NCI-H1930 (cell line): ENCODE measurements at places on chromosomes 7 and 10.

- DNase-seq, result no peak
Observed at GRCh38 chr7:146397141-146397540, 280.5 kb downstream of the CNTNAP2 start.

GRCh38 chr7:620056-620455 lies 100.4 kb upstream of the PDGFA start:
- no peak for DNase-seq

DNA sequence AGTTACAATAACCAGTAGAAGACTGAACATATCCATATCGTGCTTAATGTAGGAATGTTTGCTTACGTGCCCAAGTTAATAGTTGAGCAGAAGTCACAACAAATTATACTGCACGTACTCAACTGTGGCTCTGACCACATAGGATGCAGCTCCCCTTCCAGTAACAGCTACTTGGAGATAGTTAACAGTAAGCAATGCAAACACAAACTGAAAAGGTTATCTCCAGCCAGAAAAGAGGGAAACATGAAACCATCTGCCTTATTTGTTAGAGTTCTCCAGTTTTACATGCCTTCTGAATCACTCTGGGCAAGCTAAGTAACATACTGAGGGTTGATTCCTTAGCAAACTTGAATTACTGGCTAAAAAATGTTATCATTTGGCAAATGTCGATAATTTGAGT lies 9.8 kb downstream of the DHX32 start:
- DNase-seq, result no peak

DNA sequence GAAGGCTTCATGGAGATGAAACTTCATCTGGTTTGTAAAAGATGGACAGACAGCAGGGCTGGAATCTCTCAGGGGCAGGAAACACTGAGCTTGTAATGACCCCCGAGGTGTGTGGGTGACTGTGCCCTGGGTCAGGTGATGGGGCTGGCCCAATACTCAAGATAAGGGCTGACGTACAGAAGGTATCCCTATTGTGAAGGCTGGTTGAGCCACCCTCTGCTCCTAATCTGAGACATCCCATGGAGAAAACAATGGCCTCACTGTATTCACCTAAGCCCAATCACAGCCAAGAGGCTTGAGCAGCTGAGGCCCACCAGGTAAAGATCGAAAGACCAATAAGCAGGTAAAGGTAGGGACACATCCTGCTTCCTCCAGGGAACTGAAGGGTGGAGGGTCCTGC lies 34.8 kb upstream of the NUB1 start:
- DNase-seq, result no peak

DNA sequence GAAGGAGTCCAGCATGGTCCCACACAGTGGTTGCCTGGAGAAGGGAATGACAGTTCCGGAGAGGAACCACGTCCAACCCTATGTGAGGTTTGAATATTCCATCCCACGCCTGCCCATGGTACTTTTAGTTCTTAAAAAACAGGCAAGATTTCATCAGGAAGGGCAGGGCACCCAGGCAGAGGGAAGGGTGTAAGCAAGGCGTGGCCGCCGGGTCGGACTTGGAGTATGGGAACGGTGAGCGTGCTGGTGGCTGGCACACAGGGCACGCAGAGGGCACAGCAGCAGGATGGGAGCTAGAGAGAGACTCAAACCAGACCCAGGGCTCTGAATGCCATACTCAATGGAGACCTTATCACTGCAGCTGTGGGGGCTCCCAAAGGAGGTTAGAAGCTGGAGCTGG lies 34.3 kb downstream of the FAM53B start:
- no peak for DNase-seq

DNA sequence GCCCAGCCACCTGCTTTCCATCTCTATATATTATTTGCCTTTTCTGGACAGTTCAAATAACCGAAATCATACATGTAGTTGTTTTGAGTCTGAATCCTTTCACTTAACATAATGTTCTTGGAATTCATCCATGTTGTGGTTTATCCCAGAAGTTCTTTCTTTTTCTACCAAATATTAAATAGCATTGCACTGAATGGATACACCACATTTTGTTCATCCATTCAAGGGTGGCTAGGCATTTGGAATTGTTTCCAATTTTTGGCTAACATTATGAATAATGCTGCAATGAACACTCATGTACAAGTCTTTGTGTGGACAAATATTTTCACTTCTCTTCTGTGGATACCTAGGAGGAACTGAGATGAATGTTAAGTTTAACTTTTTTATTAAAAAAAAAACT lies 18.0 kb downstream of the DNAJC1 start:
- no peak for DNase-seq

- DNase-seq, result no peak
Observed at GRCh38 chr7:121730869-121731268, 142.1 kb upstream of the PTPRZ1 start.

- no peak for DNase-seq
Observed at GRCh38 chr7:155345490-155345889, 47.8 kb downstream of the INSIG1 start.
